ENCODE measurements at places on chromosomes 5 and 9.
A peak's percentile ranks its signal among the peaks of the same experiment; 100 is the strongest.

- no peak for DNase-seq
Measured at GRCh38 chr9:129482521-129483414, 138.1 kb downstream of the C9orf50 start.

- peak; percentile 9 for DNase-seq
Measured at GRCh38 chr5:110625376-110625999, 101.0 kb downstream of the TMEM232 start.

DNA sequence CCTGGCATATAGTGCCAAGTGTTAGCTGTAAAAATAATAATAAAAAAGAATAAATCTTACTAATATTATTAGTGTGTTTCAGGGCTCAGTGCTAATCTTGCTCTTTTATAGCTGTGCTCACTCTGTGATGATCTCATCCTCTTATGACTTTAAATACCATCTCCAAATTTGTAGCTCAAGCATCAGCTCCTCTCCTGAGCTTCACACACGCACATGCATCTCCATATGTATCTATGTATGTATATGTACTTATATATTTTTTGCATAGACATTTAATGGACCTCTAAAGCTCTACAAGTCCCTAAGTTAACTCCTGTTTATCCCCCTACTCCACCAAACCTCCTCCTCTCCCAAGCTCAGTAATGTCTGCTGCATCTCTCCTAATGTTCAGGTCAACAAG is 170.8 kb upstream of the NR3C1 start:
- DNase-seq: no peak

- DNase-seq: no peak
Measured at GRCh38 chr9:84137968-84138367, 157.4 kb downstream of the RMI1 start.

DNA sequence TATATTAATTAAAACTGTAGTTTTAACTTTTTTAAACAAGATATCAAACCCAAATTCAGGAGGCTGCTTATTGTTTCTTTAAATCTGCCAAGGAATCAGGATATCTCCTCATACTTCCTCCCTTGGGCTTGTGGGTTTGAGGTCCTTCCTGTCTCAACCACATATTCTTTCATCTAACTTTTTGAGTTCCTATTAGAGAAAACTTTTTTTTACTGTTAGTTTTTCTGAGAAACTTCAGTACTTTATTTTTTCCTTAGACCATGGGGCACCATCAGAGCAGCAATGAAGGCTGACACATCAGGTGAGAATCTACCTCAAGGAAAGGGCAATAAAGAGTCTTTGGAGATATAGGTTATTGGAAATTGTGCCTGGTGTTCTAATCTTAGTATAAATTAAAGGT is 56.7 kb downstream of the TSSK1B start:
- no peak for DNase-seq

GRCh38 chr5:27241564-27242257 is 203.3 kb upstream of the CDH9 start:
- DNase-seq: no peak

- peak; percentile 12 for DNase-seq
Measured at GRCh38 chr5:148739524-148739923, 85.2 kb upstream of the HTR4 start.

DNA sequence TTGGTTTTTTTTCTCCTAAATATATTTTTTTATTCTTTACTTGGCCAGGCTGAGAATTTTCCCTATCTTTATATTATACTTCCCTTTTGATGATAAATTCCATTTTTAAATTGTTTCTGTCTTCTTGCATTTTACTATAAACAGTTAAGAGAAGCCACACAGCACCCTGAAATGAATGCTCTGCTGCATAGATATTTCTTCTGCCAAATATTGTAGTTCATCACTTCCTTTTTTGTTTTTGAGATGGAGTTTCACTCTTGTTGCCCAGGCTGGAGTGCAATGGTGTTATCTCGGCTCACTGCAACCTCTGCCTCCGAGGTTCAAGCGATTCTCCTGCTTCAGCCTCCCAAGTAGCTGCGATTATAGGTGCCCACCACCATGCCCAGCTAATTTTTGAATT is 8.5 kb upstream of the INIP start:
- DNase-seq: no peak

DNA sequence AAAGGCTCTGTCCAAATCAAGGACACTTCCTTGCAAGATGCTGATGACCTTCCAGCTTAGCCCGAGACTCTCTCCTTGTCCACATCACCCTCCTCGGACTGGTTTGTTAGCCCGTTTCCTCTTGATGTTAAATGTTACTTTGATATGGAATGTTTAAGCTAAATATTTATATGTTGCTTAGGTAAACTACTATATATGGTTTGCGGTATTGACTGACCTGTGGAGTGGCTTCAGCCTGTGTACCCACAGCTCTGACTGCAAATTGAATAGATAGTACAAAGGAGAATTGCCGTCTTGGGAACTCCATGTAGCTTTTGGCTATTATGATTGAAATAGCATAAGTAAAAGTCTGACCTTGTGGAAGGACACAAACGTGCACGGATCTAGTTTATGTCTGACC is 422.0 kb downstream of the YTHDC2 start:
- peak; percentile 23 for DNase-seq

DNA sequence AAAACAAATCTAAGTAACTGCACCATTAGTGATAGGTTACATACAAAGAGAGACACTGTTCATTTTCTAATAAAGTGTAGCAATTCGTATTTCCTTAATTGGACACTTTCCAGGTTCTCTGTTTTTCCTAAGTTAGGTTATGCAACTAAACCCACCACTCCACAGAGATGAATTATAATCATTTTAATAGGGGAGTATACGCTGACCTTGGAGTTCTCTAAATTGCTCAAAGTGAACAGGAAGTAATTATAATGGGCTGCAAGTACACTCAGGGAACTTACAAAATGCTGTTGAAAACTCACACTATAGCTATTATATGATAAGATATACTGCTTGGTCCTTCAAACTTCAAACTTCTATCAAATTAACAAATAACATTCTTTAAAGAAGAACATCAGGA is 18.2 kb upstream of the ADCY2 start:
- DNase-seq: no peak

DNA sequence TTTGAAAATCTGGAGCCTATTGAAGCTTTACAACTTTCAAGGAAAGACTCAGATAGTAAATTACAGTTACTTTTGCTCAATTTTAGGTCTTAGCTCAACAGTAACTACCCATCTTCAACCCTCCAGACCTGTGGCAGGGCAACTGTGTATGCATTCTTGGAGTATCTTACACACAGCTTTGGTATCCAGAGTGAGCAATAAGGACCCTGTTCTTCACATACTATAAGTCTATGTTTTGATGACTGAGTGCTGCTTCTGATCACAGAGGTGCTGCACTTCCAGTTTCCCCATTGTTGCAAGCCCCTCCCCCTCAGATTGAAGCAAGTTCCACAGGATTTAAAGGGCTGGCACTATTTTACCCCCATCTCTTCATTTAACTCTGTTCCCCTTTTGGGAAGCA is 737.4 kb upstream of the GRAMD2B start:
- no peak for DNase-seq

- DNase-seq: no peak
Measured at GRCh38 chr9:37971108-37971459, 67.2 kb upstream of the SLC25A51 start.

- DNase-seq: no peak
Measured at GRCh38 chr5:6584101-6584645, 48.7 kb downstream of the NSUN2 start.

GRCh38 chr5:2797160-2797559 is 45.7 kb upstream of the IRX2 start:
- no peak for DNase-seq

DNA sequence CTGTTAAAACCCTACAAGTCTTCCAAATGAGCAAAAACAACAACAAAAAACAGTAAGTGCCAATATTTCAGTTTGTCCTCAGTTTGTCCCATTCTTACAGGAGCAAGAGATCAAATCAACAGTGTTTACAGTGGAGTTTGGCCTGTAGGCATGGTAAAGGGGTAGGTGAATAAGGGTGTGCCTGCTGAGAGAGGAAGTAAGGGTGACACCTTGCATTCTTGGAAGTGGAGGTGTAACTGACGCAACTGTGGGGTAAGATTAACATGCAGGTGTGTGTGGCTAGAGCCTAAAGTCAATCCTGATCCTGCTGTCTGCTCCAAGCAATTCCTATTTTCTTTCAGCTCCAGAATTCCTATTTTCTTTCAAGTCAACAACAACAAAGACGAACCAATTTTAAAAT is 43.4 kb downstream of the PFDN1 start:
- DNase-seq: no peak

DNA sequence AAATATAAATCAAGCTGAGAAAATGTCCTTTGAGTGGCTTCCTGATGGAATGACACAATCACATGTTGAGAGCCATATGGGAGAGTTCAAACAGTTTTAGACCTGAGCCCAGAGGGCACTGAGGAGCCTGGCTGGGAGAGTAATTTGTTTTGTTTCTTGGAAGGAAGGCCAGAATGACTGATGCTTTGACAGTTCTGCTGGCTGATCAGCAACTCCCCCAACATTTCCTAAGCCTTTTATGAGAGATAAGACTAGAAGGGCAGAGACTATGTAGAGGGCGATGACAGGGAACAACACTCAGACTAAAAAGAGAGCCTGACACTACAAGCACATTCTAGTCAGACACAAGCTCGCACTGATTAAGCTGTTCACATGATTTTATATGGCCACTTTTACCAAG is 169.2 kb downstream of the COX7C start:
- no peak for DNase-seq

DNA sequence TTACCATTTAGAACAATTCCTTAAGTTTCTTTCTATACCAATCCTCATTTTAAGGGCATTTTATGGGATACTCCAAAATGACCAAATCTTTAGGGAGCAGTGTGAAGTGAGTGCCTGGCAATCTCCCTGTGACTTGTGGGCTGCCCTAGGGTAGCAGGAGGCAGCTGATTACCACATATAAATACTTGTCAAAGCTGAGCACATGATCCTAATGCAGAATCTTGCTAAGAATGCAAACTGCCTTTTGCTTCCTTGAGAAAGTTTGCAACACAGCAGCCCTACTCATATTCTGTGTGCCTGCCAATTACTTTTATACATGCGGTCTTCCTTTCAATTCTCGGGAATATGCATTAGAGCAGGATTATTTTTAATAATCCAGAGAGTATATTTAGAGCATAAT is 18.2 kb upstream of the NREP start:
- DNase-seq: no peak

- no peak for DNase-seq
Measured at GRCh38 chr5:142884029-142884428, 113.9 kb downstream of the ARHGAP26 start.

- no peak for DNase-seq
Measured at GRCh38 chr5:51889703-51890102, 506.5 kb downstream of the ISL1 start.

DNA sequence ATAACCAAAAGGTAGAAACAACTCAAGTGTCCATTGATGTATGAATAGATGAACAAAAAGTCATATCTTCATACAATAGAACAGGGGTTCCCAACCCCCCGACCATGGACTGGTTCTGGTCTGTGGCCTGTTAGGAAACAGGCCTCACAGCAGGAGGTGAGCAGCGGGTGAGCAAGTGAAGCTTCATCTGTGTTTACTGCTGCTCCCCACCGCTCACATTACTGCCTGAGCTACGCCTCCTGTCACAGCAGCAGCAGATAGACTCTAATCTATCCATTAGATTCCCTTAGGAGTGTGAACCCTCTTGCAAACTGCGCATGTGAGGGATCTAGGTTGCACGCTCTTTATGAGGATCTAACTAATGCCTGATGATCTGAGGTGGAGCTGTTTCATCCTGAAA is 478.0 kb downstream of the BRINP1 start:
- no peak for DNase-seq

GRCh38 chr9:129160712-129161533 is 17.1 kb downstream of the IER5L start:
- no peak for DNase-seq

- no peak for DNase-seq
Measured at GRCh38 chr5:9977070-9977469, 272.6 kb downstream of the ATPSCKMT start.

DNA sequence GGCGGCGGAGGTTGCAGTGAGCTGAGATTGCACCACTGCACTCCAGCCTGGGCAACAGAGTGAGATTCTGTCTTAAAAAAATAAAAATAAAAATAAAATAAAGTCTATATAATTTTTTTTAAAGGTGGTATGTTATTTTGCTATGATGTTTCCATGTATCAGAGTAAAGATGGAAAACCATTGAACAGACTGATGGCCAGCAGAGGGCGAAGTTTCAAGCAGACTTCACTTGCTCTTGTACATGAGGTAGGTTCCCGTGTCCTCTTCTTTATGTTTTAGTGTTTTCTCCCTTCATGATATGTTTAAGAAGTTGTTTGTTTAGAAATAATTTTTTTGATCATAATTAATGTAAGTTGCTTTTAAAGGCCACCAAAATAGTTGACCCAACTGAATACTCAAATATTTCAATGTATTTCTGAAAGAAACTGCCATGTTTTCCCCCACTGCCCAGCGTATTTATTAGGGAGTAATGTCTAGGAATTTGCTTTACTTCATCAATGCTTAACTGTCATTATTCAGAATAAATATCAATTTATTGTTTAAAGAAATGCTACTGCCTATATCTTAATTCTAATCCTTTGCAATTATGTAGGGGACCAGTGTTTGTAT is 146.4 kb downstream of the HACD4 start:
- peak; percentile 44 for DNase-seq

GRCh38 chr5:167402671-167403070 is 888.8 kb upstream of the WWC1 start:
- DNase-seq: no peak

- DNase-seq: no peak
Measured at GRCh38 chr9:124458441-124458840, 8.2 kb downstream of the ADGRD2 start.

DNA sequence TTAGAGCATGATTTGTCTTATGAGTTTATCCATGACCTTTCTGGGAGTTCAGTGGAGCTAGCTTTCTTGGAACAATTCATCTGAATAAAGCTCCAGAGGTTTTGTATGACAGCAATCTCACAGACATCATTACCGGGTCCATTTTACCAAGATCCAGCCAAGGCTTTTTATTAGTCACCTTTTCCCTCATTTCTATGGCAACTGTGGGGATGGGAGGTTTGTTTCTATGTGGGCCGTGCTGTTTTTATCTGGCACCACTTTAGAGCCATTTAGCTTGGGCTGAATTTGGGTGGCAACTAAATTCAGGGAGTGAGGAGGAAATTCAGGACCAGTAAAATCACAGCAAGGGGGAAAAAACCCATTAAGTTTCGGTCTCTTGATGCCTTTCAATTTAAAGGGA is 245.7 kb downstream of the NSG2 start:
- DNase-seq: no peak

DNA sequence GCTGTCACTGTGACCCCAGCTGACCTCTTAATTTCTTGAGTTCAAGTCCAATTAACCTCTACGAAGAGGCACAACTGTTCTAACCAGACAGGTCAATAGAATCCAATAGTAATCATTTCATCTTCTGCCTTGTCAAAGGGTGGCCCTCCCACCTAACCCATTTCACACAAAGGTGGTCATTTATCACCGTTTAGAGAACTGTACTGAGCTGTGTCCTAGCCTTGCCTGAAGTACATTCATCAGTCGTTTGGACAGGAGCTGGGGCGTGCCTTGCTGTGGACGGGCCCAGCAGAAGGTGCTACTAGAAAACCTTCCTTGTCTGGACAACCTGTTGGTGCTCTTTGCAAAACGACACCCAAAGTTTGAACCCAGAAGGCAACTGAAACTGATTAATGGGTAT is 605.4 kb downstream of the ISL1 start:
- DNase-seq: no peak

GRCh38 chr5:98999631-99000030 is 70.8 kb upstream of the CHD1 start:
- DNase-seq: no peak
